ENCODE measurements at places on chromosomes 3 and 15. TPM values are rescaled to one million over a fixed set of nuclear protein-coding genes. Genes with fewer than 3 reads are reported as not detected.

GRCh38 chr3:175198991-175199783 is 340.1 kb downstream of the NAALADL2 start:
- DNase-seq, result no peak
- H3K4me3 ChIP-seq, result no peak overlapping the region
- H3K27me3 ChIP-seq, result no peaks in the 10 kb centered on the region
- H3K36me3 ChIP-seq, result peaks cover 2% of the 10 kb centered on the region
- peaks cover 23% of the 10 kb centered on the region for H3K4me1 ChIP-seq

- DNase-seq, result no peak
- no peak overlapping the region for H3K27ac ChIP-seq
- H3K27me3 ChIP-seq, result no peaks in the 10 kb centered on the region
- H3K4me3 ChIP-seq, result no peak overlapping the region
- peaks cover 7% of the 10 kb centered on the region for H3K4me1 ChIP-seq
- peaks cover 3% of the 10 kb centered on the region for H3K36me3 ChIP-seq
These were observed 332.4 kb downstream of the MAGI1 start for GRCh38 chr3:65706301-65706700.

GRCh38 chr15:96031426-96032110 is 298.9 kb upstream of the NR2F2 start:
- no peak for DNase-seq
- peaks cover 3% of the 10 kb centered on the region for H3K4me1 ChIP-seq
- H3K36me3 ChIP-seq, result peaks cover 1% of the 10 kb centered on the region
- H3K4me3 ChIP-seq, result no peak overlapping the region
- H3K27me3 ChIP-seq, result peaks cover 4% of the 10 kb centered on the region

- H3K36me3 ChIP-seq, result no peaks in the 10 kb centered on the region
- H3K27ac ChIP-seq, result no peak overlapping the region
- H3K4me1 ChIP-seq, result no peaks in the 10 kb centered on the region
- no peak for DNase-seq
- H3K27me3 ChIP-seq, result peaks cover 29% of the 10 kb centered on the region
- no peak overlapping the region for H3K4me3 ChIP-seq
These were observed 9.1 kb upstream of the SYN2 start for GRCh38 chr3:11995120-11995519.

GRCh38 chr3:197736010-197736490 is 654 bp downstream of the RUBCN start:
- H3K4me3 ChIP-seq, result peak overlapping the region; percentile 97
- peaks cover 26% of the 10 kb centered on the region for H3K4me1 ChIP-seq
- H3K36me3 ChIP-seq, result no peaks in the 10 kb centered on the region

The BRK1 gene
- 113 TPM for total RNA-seq

GRCh38 chr3:69090021-69090420 is 5.3 kb downstream of the ARL6IP5 start:
- H3K4me3 ChIP-seq, result no peak overlapping the region
- H3K27me3 ChIP-seq, result no peaks in the 10 kb centered on the region
- peaks cover 82% of the 10 kb centered on the region for H3K4me1 ChIP-seq
- DNase-seq, result no peak
- peaks cover 1% of the 10 kb centered on the region for H3K36me3 ChIP-seq
- H3K27ac ChIP-seq, result peak overlapping the region; percentile 49

DNA sequence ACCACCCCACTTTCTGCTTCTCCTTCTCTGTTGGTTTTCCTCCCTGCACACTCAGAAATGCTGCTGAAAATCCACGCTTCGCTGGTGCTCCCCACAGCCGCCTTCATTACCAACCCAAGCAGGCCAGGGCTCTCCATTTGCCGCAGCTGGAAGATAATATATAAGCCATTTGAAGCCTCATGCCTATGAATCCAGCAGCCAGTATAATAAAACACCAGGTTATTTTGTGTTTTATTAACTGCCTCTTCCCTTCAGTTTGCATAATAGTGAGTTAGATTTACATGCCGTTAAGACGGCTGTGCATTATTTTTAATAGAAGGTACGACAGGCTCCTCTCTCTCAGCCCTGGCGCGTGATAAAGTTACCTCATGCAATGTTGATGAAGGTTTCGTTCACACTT is 86.6 kb downstream of the TOP2B start:
- H3K27me3 ChIP-seq, result no peaks in the 10 kb centered on the region
- no peak overlapping the region for H3K4me3 ChIP-seq
- H3K36me3 ChIP-seq, result no peaks in the 10 kb centered on the region

The DNAH1 gene
- 9.4 TPM for total RNA-seq

DNA sequence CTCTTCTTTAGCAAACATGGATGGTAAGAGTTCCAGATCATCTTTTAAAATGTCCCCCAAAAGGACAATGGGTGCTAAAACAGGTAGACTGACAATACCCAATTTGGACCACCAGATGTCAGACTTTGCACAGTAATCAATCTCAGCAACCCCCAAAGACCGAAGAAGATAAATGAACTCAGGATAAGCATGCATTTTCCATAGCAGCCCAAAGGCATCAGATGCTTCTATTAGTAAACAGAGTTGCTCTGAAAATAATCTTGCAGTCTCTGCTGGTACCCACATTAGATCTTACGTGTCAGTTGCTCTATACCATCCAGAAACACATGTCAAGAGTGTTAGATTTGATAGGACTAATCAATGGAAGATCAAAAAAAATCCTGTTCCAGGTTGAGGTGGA is 20.6 kb downstream of the MYH15 start:
- peaks cover 18% of the 10 kb centered on the region for H3K4me1 ChIP-seq
- no peak for DNase-seq
- no peaks in the 10 kb centered on the region for H3K36me3 ChIP-seq
- peaks cover 5% of the 10 kb centered on the region for H3K27me3 ChIP-seq

DNA sequence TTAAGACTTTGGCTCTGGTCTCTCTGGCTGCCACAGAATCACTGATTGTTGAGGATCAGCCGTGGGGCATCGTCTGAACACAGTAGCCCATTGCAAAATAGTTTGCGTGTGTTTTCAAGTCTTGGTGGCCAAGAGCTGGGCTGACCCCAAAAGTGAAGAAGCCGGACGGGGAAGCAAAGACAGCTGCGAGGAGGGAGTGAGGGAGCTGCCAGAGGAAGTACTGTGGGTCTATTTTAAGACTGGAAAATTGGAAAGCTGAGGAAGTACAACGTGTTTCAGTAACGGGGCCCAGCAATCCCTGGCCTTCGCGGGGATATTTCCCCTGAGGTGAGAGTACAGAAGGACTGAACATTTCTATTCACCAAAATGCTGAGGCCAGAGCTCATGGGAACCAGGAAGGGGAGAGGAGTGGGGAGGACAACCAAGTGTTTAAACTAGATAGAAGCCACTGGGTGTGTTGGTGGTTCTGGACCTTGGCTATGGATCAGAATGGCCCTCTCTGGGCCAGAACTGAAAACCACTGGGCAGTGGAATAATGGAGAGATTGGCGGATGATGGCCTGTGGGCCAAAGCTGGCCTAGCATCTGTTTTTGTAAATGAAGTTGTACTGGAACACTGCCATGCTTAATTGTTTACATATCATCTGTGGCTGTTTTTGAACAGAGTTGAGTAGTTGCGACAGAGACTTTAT is 34.1 kb upstream of the LIMD1 start:
- peak; percentile 42 for DNase-seq
- H3K4me1 ChIP-seq, result peaks cover 13% of the 10 kb centered on the region
- H3K36me3 ChIP-seq, result peaks cover 4% of the 10 kb centered on the region
- H3K27ac ChIP-seq, result peak overlapping the region; percentile 88
- H3K4me3 ChIP-seq, result peak overlapping the region; percentile 9
- no peaks in the 10 kb centered on the region for H3K27me3 ChIP-seq

DNA sequence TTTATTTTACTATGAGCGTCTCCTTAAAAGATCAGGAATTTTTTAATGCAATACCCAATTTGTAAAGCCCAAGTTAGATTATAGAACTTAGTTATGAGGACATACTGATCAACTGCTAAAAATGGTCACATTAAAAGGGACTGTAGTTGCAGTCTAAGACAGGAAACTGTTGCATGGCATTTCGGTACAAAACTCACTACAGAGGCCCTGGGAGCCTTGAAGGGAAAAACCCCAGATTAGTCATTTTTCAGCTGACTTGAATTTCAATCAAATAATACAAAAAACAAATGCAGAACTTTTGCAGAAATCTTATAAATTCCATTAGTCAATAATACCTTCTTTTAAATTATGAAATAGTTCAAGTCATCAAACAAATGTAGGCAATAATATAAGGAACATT is 6.9 kb upstream of the PTX3 start:
- H3K27ac ChIP-seq, result peak overlapping the region; percentile 68
- H3K4me1 ChIP-seq, result peaks cover 21% of the 10 kb centered on the region
- no peaks in the 10 kb centered on the region for H3K27me3 ChIP-seq
- no peaks in the 10 kb centered on the region for H3K36me3 ChIP-seq
- no peak overlapping the region for H3K4me3 ChIP-seq

The MYRIP gene
- not detected for total RNA-seq

The EFCAB12 gene
- total RNA-seq, result not detected

DNA sequence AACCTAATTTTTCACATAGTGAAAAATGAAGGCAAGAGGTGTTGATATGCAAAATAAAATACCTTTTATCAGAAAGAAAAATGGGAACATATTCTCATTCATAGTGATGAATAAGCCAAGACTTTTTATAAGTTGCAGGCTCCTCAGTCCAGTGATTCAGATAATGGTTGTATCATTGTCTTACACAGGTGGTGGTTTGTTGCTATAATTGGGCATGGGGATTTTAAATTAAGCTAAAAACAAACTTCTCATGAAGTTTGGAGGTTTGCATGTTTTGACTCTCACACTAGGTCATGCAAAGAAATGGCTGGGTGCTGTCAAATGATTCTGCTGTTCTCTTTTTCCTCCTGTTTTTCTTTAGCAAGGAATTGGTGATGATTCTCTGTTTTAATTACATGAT is 60.8 kb upstream of the SKIL start:
- no peak overlapping the region for H3K27ac ChIP-seq
- peaks cover 13% of the 10 kb centered on the region for H3K36me3 ChIP-seq
- DNase-seq, result no peak
- no peak overlapping the region for H3K4me3 ChIP-seq
- no peaks in the 10 kb centered on the region for H3K27me3 ChIP-seq

DNA sequence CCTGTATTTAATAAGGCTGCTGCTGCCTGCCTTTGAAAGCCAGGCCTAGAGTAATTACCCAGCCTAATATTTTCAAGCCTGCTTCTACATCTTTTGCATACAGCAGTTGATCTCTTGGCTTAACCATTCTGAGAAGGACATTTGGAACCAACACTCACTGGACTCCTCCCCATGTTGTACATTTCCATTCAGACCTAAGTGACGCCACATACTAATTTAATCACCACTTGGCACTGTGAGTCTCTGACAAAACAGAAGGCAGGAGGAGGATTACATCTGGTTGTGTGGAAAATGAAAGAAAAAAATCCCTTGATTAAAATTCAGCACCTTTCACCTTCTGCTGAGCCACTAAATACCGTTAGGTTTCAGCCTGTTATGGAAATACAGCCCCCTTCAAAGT is 102.2 kb upstream of the ARRDC4 start:
- no peaks in the 10 kb centered on the region for H3K4me1 ChIP-seq
- no peaks in the 10 kb centered on the region for H3K36me3 ChIP-seq
- H3K27me3 ChIP-seq, result no peaks in the 10 kb centered on the region
- no peak overlapping the region for H3K4me3 ChIP-seq
- H3K27ac ChIP-seq, result no peak overlapping the region

- H3K27ac ChIP-seq, result peak overlapping the region; percentile 76
- H3K4me3 ChIP-seq, result no peak overlapping the region
- no peak for DNase-seq
- no peaks in the 10 kb centered on the region for H3K27me3 ChIP-seq
These were observed 29.4 kb downstream of the TP53BP1 start for GRCh38 chr15:43463507-43463906.

- no peaks in the 10 kb centered on the region for H3K4me1 ChIP-seq
- no peak overlapping the region for H3K4me3 ChIP-seq
- no peak overlapping the region for H3K27ac ChIP-seq
- H3K27me3 ChIP-seq, result no peaks in the 10 kb centered on the region
- peaks cover 31% of the 10 kb centered on the region for H3K36me3 ChIP-seq
These were observed 48.2 kb downstream of the ATR start for GRCh38 chr3:142530296-142530695.

The USF3 gene
- total RNA-seq, result 8.6 TPM

DNA sequence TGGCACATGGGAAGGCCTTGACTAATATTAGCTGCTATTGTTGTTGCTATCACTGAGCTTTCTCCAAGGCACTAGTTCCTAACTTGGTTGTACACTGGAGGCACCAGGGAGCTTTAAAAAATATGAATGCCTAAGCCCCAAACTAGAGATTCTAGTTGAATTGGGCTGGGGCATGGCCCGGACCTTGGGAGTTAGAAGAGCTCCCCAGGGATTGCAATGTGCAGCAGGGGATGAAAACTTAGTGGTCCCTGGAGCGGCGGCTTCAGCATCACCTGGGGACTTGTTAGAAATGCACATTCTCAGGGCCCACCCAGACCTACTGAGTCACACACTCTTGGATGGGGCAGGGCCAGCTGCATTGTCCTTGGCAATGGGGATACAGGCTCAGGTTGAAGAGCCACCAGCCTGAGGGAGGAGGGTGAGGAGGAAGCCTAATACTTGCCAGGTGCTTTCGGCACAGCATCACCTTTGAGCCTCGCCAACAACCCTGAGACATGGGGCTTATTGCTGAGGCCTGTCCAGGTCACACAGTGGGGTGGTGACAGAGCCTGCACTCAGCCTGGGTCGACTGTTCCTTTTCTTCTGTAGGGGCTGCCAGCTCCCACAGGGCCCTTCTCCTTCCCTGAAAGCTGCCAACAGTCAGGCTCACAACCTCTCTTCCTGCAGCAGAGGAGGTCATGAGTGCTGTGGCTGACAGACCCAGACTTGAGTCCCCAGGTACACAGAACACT is 84.5 kb downstream of the ATP2B2 start:
- H3K27me3 ChIP-seq, result peaks cover 28% of the 10 kb centered on the region
- H3K27ac ChIP-seq, result no peak overlapping the region
- H3K36me3 ChIP-seq, result no peaks in the 10 kb centered on the region
- H3K4me3 ChIP-seq, result no peak overlapping the region
- H3K4me1 ChIP-seq, result no peaks in the 10 kb centered on the region

DNA sequence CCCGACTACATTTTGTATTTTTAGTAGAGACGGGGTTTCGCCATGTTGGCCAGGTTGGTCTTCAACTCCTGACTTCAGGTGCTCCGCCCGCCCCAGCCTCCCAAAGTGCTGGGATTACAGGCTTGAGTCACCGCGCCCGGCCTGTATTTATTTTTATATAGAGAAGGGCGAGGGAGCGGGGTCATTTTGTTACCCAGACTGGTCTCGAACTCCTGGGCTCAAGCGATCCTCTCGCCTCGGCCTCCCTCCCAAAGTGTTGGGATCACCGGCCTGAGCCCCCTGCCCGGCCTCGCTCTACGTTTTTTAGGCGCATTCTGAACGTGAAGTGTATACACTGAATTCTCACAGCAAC is 514 bp upstream of the PPP4R2 start:
- H3K27me3 ChIP-seq, result no peaks in the 10 kb centered on the region
- peaks cover 7% of the 10 kb centered on the region for H3K36me3 ChIP-seq
- no peak for DNase-seq
- H3K4me3 ChIP-seq, result peak overlapping the region; percentile 77
- peaks cover 41% of the 10 kb centered on the region for H3K4me1 ChIP-seq

The THBS1 gene
- 2,311 TPM for total RNA-seq

- no peak overlapping the region for H3K27ac ChIP-seq
- H3K27me3 ChIP-seq, result peaks cover 5% of the 10 kb centered on the region
- no peak overlapping the region for H3K4me3 ChIP-seq
- no peak for DNase-seq
These were observed 3.0 kb downstream of the NAALADL2 start for GRCh38 chr3:174862101-174862500.

The CKMT1B gene
- total RNA-seq, result not detected

The MKRN2 gene
- 36.2 TPM for total RNA-seq

- DNase-seq, result no peak
- peaks cover 2% of the 10 kb centered on the region for H3K4me1 ChIP-seq
- H3K27ac ChIP-seq, result no peak overlapping the region
- H3K27me3 ChIP-seq, result peaks cover 18% of the 10 kb centered on the region
- no peak overlapping the region for H3K4me3 ChIP-seq
These were observed 2.2 kb upstream of the LTF start for GRCh38 chr3:46466871-46467403.

- H3K4me3 ChIP-seq, result no peak overlapping the region
- no peaks in the 10 kb centered on the region for H3K36me3 ChIP-seq
- peak overlapping the region; percentile 18 for H3K27ac ChIP-seq
- no peak for DNase-seq
- H3K4me1 ChIP-seq, result peaks cover 39% of the 10 kb centered on the region
These were observed 11.2 kb upstream of the ATP13A3 start for GRCh38 chr3:194497799-194498575.

The CLEC3B gene
- total RNA-seq, result 47.1 TPM

Data from chondrocyte (in vitro differentiated cells).